Airway epithelial cell (primary cell): ENCODE measurements at places on chromosomes 13 and 19. TPM values are rescaled to one million over a fixed set of nuclear protein-coding genes. Genes with fewer than 3 reads are reported as not detected.

The PLIN5 gene
- 0.14 TPM in 1 of 2 replicates, not detected in the other for total RNA-seq

The C1QTNF9B gene
- total RNA-seq: not detected in 2 replicates

The LHFPL6 gene
- 5.8 and 6.1 TPM in 2 replicates for total RNA-seq

The KLC3 gene
- total RNA-seq: 50.2 and 51.0 TPM in 2 replicates

The SYNGR4 gene
- total RNA-seq: not detected in 2 replicates

The CLEC17A gene
- not detected in 2 replicates for total RNA-seq

The ABCA7 gene
- 14.7 and 21.7 TPM in 2 replicates for total RNA-seq

The JAK3 gene
- 0.70 and 0.85 TPM in 2 replicates for total RNA-seq

The ZNF575 gene
- 0.28 TPM in 1 of 2 replicates, not detected in the other for total RNA-seq

The BORA gene
- total RNA-seq: 8.2 and 11.3 TPM in 2 replicates

The C19orf67 gene
- total RNA-seq: not detected in 2 replicates

The LAIR1 gene
- not detected in 2 replicates for total RNA-seq

The RAP2A gene
- total RNA-seq: 16.8 and 19.3 TPM in 2 replicates

The ZIC5 gene
- total RNA-seq: not detected in 2 replicates

The CABP5 gene
- total RNA-seq: not detected in 2 replicates

The TUBA3C gene
- total RNA-seq: not detected in 2 replicates

The SEMA6B gene
- total RNA-seq: 0.05 and 0.35 TPM in 2 replicates

The ZNF296 gene
- total RNA-seq: 0.98 and 4.7 TPM in 2 replicates

The CA11 gene
- total RNA-seq: 2.1 and 2.4 TPM in 2 replicates

The IGFL3 gene
- 0.88 and 2.3 TPM in 2 replicates for total RNA-seq

The SLC25A41 gene
- not detected in 2 replicates for total RNA-seq

The GNG8 gene
- total RNA-seq: not detected in 2 replicates

The ZNF90 gene
- total RNA-seq: 1.1 and 4.9 TPM in 2 replicates

The ZSCAN1 gene
- total RNA-seq: not detected in 2 replicates

The MAMSTR gene
- total RNA-seq: 0.85 and 0.88 TPM in 2 replicates

The SYNE4 gene
- 2.9 and 3.9 TPM in 2 replicates for total RNA-seq

The CYP4F8 gene
- not detected in 2 replicates for total RNA-seq

The NCR1 gene
- not detected in 2 replicates for total RNA-seq

The ZNF20 gene
- 2.9 and 3.5 TPM in 2 replicates for total RNA-seq

The SIAH3 gene
- total RNA-seq: not detected in 2 replicates

The UGGT2 gene
- 10.0 and 13.3 TPM in 2 replicates for total RNA-seq

The ZNF441 gene
- 1.9 and 2.6 TPM in 2 replicates for total RNA-seq

The GGACT gene
- 3.8 and 4.3 TPM in 2 replicates for total RNA-seq

The SERTM1 gene
- not detected in 2 replicates for total RNA-seq

The ZNF534 gene
- not detected in 2 replicates for total RNA-seq

The ASPDH gene
- not detected in 2 replicates for total RNA-seq

The OR7D2 gene
- total RNA-seq: not detected in 2 replicates

The SIGLEC8 gene
- not detected in 2 replicates for total RNA-seq

The FCGBP gene
- total RNA-seq: 0.23 and 0.49 TPM in 2 replicates

The BRCA2 gene
- 3.2 and 9.5 TPM in 2 replicates for total RNA-seq

The VSTM1 gene
- total RNA-seq: not detected in 2 replicates

The BRME1 gene
- total RNA-seq: 0.99 and 5.7 TPM in 2 replicates

The COL4A2 gene
- total RNA-seq: 154 and 175 TPM in 2 replicates
